ENCODE measurements at places on chromosomes 1 and 21.

- no peak for DNase-seq
These were observed 167.0 kb upstream of the USP25 start for GRCh38 chr21:15562748-15563147.

GRCh38 chr1:83497563-83497962, 501.4 kb downstream of the TTLL7 start:
- DNase-seq: no peak

DNA sequence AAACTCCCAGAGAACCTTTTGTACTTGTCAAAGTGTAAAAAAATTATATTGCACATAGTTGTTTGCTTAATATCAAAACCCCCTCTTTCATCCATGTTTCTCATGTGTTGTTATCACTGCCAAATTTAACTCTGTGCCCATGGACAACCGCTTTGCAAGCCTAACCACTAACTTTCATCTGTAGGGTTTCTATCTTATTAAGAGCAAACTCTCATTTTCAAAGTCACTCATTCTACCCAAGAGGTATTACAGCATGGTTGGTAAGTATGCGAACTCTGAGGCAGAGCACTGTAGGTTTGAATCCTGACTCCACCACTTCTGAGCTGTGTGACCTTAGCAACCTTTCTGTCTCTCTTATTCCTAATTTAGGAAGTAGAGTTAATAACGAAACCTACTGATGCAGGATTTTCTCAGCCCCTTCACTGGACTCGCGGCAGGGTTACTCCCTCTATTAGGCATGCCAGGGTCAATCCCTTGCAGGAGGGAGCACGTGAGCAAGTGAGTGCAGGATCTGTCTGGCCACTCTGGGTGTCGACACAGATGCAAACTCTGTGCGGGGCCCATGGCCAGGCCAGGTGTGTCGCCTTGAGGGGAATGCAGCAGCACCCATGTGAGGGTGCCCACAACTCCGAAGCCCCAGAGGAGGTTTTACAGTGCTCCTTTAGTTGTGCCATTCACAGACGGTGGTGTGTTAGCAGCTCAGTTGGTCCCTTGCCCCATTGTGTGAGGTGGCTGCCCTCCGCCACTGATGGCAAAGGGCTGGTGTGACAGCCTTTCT, 361.5 kb upstream of the ADGRL2 start:
- no peak for DNase-seq

DNA sequence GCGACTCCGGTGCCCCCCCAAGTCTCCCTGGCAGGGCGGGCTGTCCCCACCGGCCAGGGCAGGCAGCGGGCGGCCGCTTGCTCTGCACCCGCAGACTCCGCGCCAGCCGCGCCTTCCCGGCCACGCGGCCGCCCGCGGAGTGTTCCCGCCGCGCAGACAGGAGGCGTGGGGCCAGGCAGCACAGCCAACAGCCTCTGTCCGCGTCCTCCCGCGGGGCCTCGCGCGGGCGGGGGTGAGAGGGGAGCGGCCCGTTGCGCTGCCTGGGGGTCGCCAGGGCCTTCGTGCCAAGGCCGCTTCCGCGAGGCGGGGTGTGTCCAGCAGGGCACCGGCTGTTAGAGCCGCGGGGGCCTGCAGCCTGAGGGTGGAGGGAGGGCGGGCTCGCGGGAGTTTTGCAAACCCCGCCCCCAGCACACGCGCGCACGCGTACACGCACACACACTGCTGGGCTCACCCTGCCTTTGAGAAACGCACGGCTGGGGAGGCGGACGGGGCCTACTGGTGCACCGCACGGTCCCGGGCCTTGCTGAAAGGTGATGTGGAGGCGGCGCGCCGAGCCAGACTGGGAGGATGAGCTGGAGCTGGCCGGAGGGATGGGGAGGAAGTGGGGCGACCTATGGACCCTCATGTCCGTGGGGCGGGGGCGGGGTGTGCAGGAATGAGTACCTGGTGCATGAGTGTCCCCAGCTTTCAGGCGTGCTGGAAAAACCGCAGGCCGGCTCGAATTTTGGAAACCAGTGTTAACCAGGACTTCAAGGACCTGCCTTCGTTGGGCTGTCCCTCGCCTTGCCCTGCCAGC, 41.5 kb downstream of the KIAA1614 start:
- DNase-seq: peak; percentile 84
